BJ (cell line): ENCODE measurements at places on chromosomes 12 and 14. TPM values are rescaled to one million over a fixed set of nuclear protein-coding genes. Genes with fewer than 3 reads are reported as not detected.

DEGS2 gene
- not detected in 2 replicates for polyA plus RNA-seq

MEG3 gene
- polyA plus RNA-seq: 191 and 234 TPM in 2 replicates

NANOG gene
- polyA plus RNA-seq: not detected in 2 replicates

ZNF268 gene
- 9.9 and 16.2 TPM in 2 replicates for polyA plus RNA-seq

PTPRR gene
- polyA plus RNA-seq: 0.40 and 0.77 TPM in 2 replicates

DNA sequence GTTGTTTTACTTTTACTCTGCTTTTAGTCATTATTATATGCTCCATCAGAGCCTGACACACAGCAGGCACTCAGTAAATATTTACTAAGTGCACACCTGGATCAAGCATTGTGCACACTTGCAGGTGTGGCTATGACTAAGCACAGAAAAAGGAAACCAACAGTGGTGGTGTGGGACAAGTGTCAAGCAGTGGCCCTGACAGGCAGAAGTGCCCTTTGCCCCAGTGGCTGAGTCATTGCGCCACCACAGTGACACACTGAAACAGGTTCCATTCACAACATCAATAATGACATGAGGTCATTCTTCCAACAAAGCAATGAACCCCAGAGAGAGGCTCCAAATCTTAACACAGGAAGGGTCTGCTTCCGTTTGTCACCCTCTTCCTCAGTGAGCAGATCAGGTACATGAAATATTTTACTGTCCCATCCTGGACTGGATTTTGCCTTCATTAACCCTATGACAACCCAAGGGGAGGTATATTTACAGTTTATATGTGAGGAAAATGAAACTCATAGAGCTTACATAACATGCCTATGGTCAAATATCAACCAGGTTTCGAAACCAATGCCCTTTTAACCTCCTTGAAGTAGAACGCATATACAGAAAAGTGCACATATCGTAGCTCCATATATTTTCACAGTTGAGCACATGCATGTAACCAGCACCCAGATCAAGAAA is 82.6 kb upstream of the GTF2A1 start:
- no peak for DNase-seq

GRCh38 chr14:64675312-64675711 is 28.9 kb upstream of the PLEKHG3 start:
- no peak for DNase-seq

GRCh38 chr12:21429994-21430393 is 7.5 kb upstream of the PYROXD1 start:
- DNase-seq: no peak

GRCh38 chr14:47189911-47190484 is 485.4 kb downstream of the MDGA2 start:
- no peak for DNase-seq

GRCh38 chr14:38989922-38990546 is 113.0 kb downstream of the SEC23A start:
- DNase-seq: no peak

DNA sequence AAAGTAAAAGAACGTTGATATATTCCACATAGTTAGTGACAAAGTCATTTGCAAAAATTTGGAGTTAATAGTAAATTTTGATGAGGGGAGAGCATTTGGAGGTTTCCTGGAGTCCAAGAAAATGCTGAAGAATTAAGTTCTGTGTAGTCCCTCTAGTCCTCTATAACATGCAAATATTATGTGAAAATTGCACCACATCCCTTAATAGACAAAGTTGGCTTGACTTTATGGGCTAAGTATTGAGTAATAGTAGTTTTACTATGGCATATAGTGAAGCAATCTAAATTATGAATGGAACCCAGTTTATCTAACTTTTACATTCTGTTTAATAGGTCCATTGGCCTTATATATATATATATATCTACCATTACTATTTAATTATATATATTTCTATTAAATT is 66.4 kb upstream of the DCN start:
- peak; percentile 32 for DNase-seq

DNA sequence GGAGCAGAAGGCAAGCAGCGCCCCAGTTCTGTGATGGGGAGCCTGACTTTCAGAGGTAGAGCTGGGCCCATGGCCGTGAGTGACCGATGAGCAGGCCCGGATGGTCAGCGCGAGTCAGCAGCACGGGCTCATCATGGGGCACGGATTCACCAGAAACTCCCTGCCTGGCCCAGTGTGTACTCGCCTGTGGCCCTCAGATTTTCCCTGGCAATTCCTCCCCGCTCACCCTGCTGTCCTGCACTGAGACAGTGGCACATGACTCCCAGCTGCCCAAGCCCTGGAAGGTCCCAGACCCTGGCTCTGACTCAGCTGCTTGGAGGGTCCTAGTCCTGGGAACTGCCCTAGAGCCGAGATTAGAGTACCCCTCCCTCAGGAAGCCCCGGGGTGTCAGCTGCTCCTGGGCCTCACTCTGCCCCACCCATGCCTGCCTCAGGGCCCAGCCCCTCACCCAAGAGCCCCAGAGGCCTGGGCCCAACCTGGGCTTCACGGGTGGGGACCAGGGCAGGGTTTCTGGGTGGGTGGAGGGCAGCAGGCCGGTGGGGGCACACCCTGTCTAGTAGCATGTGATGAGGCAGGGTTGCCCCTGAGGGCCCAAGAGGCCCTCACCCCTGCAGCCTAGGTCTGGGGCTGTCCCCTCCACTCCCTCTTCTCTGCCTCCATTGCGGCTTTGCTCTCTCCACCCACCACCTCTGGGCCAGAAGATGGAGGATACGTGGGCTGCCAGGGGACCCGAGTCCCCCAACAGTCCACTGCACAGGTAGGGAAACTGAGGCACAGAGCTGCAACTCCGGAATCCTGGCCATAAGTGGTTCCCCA is 8.4 kb downstream of the TRMT61A start:
- no peak for DNase-seq

GRCh38 chr14:99874306-99874705 is 81.1 kb downstream of the EML1 start:
- no peak for DNase-seq

DNA sequence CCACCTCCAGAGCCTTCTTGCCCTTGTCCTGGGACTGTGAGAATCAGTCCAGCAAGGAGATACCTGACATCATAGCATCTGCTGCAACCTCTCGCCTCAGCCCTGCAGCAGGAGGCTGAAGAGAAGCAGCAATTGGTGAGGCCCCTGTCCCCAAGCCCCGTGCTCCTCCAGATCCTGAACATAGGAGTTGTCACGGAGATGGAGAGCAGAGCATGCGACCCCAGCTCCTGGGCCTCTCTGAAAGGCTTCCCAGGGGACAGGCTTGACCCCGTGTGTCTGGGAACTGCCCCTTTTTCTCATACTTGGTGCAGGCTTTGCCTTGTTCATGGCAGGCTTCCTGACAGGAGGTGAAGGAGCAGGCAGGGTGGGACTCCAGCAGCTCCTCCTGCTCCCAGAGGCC is 127.7 kb upstream of the PZP start:
- DNase-seq: no peak

DNA sequence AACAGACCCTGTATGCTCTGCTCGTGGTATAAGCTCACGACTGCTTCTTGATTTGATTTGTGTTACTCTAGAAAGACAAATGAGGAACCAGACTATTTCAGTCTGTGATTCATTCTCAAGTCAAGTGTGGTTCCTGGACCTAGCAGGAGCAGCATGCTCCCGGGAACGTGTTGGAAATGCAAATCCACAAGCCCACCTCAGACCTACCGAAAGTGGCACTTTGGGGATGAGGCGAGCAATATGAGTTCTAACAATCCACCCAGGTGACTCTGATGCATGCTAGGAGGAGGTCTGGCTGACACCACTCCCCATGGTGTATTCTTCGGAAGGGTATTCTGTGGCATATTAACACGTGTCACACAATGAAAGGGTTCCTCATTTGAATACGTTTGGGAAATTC is 59.5 kb upstream of the TMX1 start:
- DNase-seq: no peak

DNA sequence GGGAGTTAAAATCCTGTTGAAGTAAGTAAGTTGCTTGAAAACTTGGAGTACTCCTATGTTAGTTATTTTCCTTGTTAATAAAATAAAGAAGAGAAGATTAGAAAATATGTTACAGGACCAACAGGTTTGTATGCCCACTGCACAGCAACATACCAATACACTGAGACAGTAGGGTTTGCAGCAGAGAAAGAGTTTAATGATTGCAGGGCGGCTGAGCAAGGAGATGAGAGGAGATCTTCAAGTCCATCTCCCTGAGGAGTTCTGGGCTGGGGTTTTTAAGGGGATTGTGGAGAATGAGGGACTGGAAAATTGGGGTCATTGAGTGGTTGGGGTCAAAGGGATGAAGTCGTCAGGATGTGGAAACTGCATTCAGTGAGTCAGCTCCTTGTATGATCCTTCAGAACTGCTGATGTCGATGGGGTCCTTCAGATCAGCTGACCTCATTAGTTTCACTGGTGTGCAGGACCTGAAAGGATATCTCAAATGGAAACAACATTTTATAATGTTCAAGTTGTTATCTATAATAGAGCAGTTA is 4.3 kb upstream of the HSD17B6 start:
- no peak for DNase-seq

GRCh38 chr12:128056136-128056801 is 210.7 kb upstream of the TMEM132C start:
- no peak for DNase-seq
